ENCODE measurements at places on chromosomes 4 and X.

DNA sequence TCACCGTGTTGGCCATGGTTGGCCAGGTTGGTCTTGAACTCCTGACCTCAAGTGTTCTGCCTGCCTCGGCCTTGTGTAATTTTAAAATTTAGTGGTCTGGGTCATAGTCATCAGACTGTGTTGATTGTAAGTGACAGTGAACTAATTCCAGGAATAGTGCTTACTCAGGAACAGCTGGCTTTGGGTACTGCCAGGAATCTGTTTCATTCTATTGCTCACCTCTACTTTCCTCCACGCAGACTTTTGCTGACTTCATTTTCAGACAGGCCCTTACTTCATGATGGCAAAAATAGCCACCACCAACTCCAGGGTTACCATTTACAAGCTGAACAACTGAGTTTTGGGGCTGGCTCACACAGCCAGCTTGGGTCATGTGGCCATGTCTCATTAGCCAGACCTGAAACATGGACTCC, 54.6 kb downstream of the FNIP2 start:
- no peak for DNase-seq

GRCh38 chr4:162229670-162230069, 65.9 kb upstream of the FSTL5 start:
- DNase-seq: no peak

DNA sequence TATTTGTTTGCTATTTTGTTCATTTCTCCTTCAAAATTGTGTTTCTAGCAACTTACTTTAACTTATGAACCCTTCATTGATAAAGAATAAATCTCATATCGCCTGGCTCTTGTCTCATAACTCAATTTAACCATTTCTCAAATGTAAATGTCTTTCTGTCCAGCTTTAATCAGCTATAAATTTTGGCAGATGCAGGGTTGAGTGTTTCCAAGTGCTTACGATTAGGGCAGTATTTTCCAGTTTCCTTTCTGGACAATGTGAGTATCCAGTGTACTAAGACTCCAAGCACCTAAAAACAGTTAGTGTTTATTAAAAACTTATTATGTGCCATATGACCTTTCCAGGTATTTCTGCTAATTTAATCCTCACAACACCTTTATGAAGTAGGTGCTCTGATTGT, 218.6 kb upstream of the GK2 start:
- DNase-seq: no peak

- no peak for DNase-seq
These were observed 89.1 kb upstream of the IGFBP7 start for GRCh38 chr4:57199267-57199666.

GRCh38 chr4:15488658-15489470, 19.2 kb downstream of the CC2D2A start:
- no peak for DNase-seq

DNA sequence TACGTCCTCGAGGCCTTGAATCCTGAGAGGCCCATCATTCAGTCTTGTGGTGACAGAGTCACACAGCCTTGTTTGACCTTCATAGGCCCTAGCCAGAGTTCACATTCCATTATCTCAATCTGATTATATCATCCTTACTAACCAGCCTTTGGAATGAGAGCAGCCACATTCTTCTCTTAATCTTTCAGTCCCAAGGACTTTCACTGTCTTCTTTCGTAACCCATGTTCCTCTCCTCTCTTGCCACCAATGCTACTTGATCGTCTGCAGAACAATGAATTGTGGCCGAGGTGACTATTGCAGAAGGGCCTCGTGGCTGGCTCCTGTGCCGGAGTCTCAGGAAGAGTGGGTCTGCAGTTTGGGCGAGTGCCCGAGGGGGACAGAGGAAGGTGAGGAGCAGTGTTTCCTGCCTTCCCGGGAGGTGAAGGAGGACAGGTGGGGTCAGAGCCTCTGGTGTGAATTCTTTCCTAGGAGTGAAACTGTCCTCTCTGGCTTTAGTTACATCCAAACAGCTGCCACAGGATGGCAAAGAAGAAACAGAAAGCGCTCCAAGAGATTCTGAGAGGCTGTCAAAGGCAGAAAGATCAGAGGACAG, 94.6 kb downstream of the LIMCH1 start:
- no peak for DNase-seq

DNA sequence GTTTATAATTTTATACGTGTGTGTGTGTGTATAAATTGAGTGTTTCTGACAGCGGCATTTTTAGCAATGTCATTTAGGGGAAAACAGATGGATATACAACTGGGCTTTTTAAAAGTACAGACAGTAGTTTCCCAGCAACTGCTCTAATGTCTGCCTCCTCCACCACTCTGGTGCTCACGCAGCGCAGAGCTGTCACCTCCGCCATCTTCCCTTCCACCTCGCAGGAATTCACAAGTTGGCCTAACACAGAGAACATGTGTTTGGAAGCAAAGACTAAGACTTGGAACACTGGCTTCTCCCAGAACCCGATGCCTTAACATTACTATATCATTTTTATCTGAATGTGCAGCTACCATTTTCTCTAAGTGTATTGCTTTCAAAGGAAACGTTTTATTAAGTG, 158.3 kb upstream of the FSTL5 start:
- DNase-seq: no peak

DNA sequence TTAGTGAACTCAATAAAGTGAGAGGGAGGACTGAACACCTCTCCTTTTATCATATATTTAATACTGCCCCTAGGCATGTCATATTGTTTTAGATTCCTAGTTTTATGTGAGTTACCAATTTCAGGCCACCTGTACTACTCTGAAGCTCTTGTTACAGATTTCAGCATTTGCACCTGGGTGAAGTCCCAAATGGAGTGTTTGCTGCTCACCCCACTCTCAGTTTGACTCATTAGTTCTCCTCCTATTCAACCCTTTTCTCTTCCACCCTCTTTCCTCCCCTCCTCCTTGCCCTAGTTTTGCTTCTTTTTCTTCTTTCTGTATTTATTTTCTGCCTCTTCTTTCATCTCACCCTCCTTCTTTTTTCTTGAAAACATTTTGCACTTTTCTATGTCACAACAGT, 1852.2 kb upstream of the IGFBP7 start:
- DNase-seq: no peak

DNA sequence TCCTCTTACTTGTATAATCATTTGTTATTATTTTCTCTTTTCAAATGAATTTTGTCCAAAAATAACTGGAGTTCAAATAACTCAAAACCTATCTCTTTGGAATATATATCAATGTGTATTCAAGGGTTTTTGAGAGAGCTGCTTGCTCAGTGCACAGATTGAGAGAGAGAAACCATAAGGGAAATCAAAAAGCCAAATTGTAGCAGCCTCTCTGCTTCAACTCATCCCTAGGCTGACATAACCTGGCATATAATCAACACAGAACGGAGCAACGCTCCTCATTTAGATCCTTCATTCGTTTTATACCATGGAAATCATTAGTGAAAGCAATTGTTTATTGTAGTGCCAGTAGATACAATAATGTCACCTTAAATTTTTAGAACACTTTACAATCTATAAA, 1.8 kb upstream of the GPM6A start:
- DNase-seq: no peak

- DNase-seq: no peak
These were observed 150.1 kb downstream of the AR start for GRCh38 chrX:67693928-67694327.

GRCh38 chr4:158821228-158821971, 52.6 kb downstream of the FNIP2 start:
- no peak for DNase-seq

DNA sequence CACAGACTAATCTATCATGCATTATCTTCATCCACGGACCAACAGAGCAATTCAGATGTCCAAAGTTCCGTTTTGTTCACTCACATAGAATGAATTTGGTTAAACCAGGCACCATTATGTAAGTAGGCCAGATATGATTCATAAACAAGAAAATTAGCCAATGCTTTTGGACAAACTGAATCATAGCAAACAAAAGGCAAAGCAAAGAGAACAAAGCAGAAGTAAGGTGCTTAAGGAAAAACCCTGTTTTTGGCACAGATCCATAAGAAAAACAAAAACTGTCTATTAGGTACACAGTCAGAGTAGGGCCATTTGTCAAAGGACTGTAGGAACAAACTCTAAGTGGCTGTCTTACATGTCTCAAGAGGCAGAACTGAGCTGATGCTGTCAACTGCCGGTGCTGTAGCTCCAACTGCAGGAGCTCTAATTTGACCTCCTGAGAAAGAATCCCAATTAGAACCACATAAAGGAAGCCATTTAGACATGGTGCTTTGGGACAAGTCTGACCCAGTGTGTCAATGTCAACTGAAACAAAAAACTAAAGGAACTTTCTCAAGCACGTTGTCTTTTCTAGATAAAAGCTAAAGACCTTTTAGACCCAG, 146.7 kb downstream of the COL25A1 start:
- no peak for DNase-seq

DNA sequence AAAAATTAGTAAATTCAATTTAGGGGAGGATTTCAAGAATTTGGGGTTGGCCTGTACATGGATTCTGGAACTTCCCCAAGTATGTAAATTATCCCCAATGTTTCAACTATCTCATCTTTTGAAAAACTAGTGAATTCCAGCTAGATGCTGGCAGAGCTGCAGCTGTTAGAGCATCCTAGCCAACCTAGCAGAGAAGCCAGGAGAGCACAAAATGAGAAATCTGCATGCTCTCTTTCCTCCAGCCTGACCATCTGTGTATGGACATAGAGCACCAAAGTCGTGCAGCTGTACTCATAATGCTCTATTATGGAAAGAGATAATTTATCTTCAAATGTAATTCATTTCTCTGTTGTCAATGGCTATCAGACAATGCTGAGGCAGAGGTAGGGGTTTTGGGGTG, 1217.7 kb downstream of the PCDH19 start:
- DNase-seq: no peak

DNA sequence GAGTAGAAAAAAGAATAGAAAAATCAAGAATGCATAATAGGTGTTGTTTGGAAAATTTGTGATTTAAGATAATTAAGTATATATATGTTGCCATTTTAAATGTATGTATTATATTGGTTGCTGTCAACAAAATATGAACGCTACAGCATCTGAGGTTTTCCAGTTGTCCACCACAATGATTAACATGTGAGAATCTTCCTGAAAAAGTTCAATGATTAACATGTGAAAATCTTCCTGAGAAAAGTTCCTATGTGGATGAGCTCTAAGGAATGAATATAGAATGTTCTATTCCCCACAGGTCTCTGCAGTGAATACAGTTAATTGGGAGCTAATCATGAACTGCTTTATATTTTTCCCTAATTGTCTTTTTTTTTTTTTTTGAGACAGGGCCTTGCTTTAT, 214.7 kb downstream of the CBR4 start:
- no peak for DNase-seq

DNA sequence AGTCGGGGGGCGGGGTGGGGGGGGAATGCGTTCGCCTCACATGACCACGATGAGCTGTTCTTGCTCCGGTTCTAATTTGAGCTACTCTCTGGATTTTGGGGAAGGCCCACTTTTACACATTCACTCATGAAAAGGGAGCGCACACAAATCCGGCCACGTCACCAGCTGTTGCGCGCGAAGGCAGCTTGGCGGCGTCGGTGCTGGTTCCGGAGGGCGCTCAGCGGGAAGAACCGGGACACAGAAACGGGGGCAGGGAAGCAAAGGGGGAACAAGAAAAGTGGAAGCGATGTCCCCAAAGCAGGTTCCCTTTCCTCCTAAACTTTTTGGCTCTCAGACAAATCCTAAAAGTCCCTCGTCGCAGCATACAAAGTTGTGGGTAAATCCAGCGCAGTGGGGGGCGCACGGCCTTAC, 605 bp downstream of the ANXA5 start:
- no peak for DNase-seq

DNA sequence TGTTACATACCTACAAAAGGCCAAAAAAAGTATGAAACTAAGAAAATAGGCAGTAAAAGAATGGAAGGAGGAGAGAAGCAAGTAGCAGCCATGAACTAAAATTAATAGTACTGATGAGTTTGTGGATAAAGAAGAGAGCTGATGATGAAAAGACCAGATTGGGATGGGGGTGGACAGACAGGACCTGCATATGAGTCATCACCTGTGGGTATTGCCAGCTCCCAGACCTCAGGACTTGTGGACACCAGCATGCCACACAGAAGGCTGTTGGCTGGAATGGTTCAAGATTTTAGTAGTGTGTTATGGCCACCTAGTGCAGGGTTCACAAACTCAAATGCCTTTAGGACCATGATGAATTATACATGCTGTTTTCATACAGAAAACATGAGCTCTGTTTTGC, 58.9 kb downstream of the ARX start:
- no peak for DNase-seq
